ENCODE measurements at places on chromosomes 2 and 18.

- DNase-seq, result peak; percentile 90
Observed at GRCh38 chr2:233460726-233461441, 105.7 kb downstream of the USP40 start.

DNA sequence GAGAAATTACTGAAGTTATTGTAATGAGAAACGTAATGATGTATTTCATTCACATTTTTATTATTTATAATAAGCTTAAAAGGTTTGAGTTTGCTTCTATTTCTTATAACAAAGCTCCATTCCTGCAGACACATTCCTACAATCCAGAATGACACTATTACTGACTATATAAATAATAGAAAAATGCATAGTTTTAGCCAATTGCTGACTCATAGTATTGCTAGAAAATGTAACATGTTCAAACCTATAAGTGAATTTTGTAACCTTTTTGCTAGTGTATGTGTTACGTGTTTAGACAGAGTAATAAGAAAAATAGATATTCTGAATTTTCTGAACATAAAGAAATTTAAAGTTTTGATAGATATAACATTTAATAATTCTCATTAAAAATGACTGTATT, 9.3 kb upstream of the VWC2L start:
- no peak for DNase-seq

- no peak for DNase-seq
Observed at GRCh38 chr2:43105586-43106558, 120.5 kb downstream of the ZFP36L2 start.

DNA sequence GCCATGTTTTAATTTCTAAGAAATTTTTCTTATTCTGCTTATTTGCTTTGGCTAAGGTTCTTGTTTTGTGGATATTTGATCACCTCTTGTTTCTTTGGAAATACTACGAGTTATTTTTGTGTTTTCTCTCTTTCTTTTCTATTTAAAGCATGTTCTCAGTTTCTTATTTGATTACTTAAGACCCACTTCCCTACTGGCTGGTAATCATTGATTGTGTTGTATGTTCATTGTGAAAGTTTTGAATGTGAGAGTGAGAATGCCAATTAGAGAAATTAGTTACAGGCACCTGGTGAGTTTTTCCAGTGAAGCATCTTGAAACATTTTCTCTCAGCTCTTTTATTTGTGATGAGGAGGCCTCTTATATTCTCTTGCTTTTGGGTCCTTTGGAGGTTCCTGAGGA, 226.7 kb upstream of the MC4R start:
- DNase-seq, result no peak

DNA sequence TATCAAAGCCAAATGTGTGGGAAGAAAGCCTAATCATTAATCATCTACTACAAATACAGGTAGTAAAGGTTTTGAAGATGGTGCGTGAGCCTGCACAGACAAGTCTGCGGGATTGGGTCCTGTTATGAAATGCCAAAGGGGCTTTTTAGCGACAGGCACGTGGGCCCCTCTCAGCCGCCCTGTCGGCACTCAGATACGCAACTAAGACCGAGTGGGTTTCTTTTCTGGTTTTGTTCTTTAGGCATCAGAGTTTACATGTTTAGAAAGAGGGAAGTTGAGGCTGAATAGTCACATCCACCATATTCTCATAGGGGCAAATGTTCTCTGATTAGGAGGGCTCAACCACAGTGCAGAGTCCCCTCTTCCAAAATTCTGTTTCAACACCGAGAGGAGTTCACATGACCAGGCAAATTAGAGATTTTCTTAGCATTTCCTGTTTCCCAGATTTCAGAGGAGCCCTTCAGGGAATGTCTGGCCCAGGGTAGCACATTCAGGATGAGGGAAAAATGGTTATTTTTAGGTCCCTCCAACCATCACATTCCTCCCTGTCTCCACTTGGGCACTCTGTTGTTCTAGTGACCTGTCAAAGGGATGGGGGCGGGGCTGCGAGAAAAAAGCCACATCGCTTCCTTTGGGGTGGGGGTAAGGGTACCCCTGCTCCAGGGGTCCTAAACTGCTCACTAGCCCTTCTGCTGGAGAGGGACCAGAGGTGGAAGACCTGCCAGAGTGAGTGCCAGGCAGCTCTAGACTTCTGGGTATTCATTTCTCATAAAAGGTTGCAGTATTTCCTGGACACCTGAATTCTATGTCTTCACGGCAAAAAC, 159.2 kb downstream of the BCL2 start:
- DNase-seq, result no peak

DNA sequence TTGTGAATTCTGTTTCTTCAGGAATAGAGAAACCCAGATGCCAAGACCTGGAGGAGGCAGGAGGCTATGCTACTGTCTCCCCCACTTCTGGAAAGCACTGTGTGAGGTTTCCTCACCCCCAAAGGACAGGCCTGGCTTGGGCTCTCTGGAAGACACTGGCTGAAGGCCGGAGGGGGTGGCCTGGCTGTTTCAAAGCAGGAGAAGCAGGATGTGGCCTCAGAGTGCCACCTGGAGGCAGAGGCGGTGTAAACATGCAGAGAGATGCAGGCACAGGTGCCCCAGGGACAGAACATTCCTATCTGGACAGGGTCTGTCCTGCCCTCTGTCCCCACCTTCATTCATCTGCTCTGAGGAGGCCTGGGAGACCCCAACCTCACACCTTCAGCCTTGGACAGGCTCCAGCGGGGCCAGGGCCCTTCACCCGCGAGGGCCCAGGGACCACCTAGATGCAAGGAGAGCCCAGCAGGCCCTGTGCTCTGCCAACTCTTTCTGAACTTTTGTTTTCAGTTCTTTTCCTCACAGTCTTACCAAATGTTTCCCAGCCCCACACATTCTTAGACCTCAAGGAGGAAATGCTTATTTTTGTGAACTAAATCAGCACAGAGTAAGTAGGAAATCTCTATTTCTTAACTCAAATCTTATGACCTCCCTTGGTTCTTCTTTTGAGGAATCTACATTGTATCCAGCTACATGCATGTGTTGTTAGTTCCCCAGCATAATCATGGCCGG, 79.2 kb downstream of the LONRF2 start:
- DNase-seq, result peak; percentile 73

DNA sequence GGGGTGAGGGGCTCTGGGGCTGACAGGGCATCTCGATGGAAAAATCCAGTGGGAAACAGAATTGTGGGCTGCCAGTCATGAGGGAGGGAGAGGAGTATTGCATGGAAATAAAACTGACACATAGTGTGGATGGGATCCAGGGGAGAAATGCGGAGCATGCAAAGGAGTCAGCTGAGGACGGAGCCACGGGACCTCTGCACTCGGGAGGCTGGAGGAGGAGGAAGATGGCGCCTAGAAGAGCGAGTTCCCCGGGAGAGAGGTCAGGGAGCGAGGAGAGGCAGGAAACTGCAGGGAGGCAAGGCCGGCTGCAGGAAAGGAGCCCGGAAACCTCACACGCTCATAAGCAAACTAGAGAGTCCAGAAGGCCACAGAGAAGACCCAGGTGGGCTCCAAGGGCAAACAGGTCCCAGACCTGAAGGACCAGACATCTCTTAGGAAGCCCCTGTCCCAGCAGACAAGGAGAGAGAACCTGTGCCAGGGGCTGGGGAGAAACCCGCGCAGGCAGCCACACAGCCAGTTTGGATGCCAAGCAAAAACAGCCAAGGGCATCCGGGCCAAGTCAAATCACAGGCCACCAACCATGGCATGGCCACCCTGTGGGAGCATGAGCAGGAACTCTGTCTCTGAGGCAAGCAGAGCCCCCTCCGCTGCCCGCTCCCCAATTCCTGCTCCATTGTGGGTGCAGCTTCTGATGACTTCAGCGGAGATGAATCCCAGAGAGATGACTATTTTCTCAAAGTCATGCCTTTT, 218.8 kb upstream of the ID2 start:
- DNase-seq, result no peak

DNA sequence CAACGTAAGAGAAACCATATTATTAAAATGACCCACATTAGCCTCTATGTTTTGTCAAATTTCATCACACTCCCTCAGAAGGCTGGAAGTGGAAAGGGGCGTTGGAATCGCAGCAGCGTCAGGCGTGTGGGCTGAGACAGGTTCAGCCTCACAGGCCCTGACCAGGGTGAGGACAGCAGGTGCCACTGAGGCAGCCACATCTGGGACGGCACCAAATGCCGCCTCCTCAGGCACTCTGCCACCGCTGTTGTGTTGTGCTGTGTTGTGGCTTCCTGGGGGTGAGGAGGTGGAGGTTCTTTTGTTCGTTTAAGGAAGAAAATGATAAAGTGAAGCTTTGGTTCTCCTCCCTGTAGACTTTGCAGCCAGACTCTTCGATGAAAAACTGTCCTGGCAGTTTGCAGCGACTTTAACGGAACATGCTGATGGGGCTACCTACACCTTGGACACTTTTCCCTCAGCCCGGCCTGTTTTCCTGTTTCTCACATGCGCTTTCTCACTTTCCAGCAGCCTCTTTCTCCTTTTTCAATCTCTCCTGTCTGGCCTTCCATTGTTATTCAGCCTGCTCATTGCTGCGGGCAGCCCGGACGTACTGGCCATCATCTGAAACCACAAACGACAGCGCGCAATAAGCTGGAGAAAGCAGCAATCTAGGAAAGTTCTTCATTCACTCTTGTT, 44.9 kb upstream of the SALL3 start:
- no peak for DNase-seq

DNA sequence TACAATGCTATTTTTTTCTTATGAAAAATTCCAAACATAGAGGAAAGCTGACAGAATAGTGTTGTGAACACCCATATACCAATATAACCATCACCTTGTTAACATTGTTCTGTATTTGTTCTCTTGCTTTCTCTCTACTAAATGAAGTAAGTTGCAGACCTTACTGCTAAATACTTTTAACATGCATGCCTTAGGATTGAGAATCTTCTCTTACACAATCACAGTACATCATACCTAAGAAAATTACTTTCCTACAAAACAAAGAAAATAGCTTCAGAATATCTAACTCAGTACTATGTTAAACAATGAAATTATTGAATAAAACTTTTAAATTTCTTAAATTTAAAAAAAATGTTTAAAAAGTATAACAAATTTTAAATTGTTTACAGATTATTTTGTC, 136.5 kb downstream of the UBR3 start:
- no peak for DNase-seq

- no peak for DNase-seq
Observed at GRCh38 chr2:126658905-126659561, 3.1 kb downstream of the GYPC start.

DNA sequence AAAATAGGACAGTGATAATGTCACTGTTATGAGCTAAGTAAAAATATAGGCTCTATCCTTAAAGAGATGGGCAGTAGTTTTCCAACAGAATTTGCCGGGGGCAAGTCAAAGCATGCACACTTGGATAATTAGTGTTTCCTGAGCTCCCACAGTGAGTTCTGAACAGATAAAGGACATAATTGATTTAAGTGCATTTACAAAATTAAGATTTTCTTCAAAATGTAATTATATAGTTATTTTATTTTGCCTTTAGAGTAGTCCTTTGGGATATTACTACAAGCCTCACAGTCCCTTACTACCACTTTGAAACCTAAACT, 107.6 kb downstream of the RAPGEF4 start:
- no peak for DNase-seq

- DNase-seq, result no peak
Observed at GRCh38 chr2:203743441-203743981, 37.1 kb downstream of the CD28 start.

DNA sequence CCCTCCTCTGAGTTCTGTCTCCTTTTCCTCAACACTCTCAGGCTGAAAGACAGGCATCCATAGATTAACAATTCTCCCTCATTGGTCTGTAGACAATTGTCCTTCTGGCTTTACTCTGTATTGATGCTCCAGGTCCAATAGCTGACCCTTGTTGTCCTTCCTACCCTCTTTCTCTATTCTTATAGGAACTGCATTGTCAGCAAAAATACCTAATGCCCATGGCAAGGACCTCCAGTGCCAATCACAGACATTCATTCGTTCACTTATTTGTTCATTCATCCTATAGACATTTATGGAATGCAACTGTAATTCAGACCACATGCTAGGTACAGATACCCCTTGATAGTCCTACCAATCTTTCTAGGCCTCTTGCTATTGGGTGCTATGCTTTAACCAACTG, 69.8 kb upstream of the DTNA start:
- DNase-seq, result no peak

DNA sequence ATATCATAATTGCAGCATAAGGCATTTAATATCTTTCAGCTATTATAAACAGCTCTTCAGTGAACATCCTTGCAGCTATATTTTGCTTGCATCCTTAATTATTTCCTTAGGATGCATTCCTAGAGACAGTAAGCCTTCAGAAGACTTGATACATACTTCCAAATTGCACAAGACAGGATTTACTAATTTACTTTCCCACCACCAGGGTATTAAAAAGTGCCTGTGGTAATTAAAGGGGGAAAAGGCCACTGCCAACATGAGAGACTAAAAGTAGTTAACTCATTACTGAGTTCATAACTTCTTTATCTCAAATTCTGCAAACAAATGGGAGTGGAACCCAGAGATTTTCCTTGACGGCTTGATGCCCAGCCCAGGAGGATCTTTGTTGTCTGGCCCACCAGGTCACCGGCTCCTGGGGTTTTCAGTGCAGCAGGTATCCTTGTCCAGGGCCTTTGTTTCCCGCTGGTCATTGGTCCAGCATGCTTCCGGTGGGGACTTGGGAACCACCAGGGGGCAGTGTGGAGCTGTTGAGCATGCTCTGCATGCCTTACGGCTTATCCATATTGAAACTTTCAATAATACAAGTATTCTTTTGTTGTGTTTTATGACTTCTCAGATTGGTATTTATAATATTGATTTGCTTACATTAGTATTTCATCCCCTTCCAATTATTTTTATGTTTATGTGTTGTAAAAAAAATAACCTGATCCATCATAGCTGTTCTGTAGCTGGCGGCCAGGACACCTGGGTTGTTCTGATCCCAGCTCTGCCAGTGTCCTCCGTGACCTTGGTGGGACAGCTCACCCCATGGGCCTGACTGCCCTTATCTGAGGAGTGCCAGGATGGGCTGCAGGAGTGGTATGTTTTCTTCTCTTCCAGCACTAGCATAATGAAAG, 61.4 kb downstream of the TGOLN2 start:
- DNase-seq, result peak; percentile 21

- DNase-seq, result no peak
Observed at GRCh38 chr18:50614838-50615237, 55.0 kb downstream of the MAPK4 start.

GRCh38 chr2:161486111-161486510, 70.0 kb downstream of the TBR1 start:
- DNase-seq, result no peak

GRCh38 chr2:26274058-26274613, 29.4 kb downstream of the HADHB start:
- DNase-seq, result peak; percentile 89

DNA sequence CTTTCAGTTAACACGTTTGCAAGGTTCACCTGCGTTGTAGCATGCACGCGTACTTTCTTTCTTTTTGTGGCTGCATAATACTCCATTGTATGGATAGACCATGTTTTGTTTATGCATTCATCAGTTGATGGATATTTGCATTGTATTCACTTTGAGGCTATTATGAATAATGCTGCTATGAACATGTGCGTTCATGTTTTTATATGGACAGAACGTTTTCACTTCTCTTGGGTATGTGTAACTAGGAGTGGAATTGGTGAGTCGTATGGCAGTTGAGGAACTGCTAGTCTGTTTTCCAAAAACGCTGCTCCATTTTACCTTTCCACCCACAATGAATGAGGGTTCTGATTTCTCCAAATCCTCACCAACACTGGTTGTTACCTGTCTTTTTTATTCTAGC, 244.3 kb downstream of the GLI2 start:
- no peak for DNase-seq
